ENCODE measurements at places on chromosomes 3 and 15. TPM values are rescaled to one million over a fixed set of nuclear protein-coding genes. Genes with fewer than 3 reads are reported as not detected.

Gene SI
- total RNA-seq = not detected

Gene CYP8B1
- not detected for total RNA-seq

Gene UCN2
- total RNA-seq = 8.9 TPM

Gene GATA2
- 4.5 TPM for total RNA-seq

Gene P2RY1
- total RNA-seq = 0.50 TPM

Gene GDPGP1
- 4.3 TPM for total RNA-seq

Gene ONECUT1
- total RNA-seq = 0.16 TPM

Gene NANOGP8
- not detected for total RNA-seq

Gene SLC12A1
- not detected for total RNA-seq

Gene C3orf70
- 0.02 TPM for total RNA-seq

Gene SAMMSON
- not detected for total RNA-seq

Gene GABRG3
- total RNA-seq = not detected

Gene TMEM40
- 0.27 TPM for total RNA-seq

Gene KIF7
- 3.2 TPM for total RNA-seq

Measured in A549 treated with Mapracorat at 1 μM for 4 hours (cell line).